ENCODE measurements at places on chromosomes 5 and 9. TPM values are rescaled to one million over a fixed set of nuclear protein-coding genes. Genes with fewer than 3 reads are reported as not detected.

The PCDHGA7 gene
- total RNA-seq, result 8.0 TPM

The DMRT3 gene
- total RNA-seq, result 0.58 TPM

The SLC36A3 gene
- not detected for total RNA-seq

The SLC46A2 gene
- total RNA-seq, result 0.64 TPM

The CAVIN4 gene
- 38.4 TPM for total RNA-seq

The TYRP1 gene
- 2.4 TPM for total RNA-seq

Measured in metanephros (tissue), 2 donors.